Subcutaneous preadipocyte (primary cell): ENCODE measurements at places on chromosomes 2 and 18. TPM values are rescaled to one million over a fixed set of nuclear protein-coding genes. Genes with fewer than 3 reads are reported as not detected.

The TDRD15 gene
- not detected in 2 replicates for total RNA-seq

The LRRC30 gene
- not detected in 2 replicates for total RNA-seq

The ST8SIA5 gene
- under 0.01 and 0.20 TPM in 2 replicates for total RNA-seq

The RHOB gene
- 48.9 and 66.5 TPM in 2 replicates for total RNA-seq

The STON1 gene
- 3.3 and 7.4 TPM in 2 replicates for total RNA-seq

The EMX1 gene
- total RNA-seq = not detected in 2 replicates

The KCTD1 gene
- 6.6 and 11.7 TPM in 2 replicates for total RNA-seq

The LINC00305 gene
- total RNA-seq = not detected in 2 replicates

The ACMSD gene
- not detected in 2 replicates for total RNA-seq

The LPIN2 gene
- 20.9 and 30.7 TPM in 2 replicates for total RNA-seq

The MAP3K19 gene
- total RNA-seq = not detected in 2 replicates

The CRYBA2 gene
- total RNA-seq = not detected in 2 replicates

The SPP2 gene
- not detected in 2 replicates for total RNA-seq

The CD8B2 gene
- total RNA-seq = not detected in 2 replicates
